HFFc6 (cell line): ENCODE measurements at places on chromosomes 7 and 10. TPM values are rescaled to one million over a fixed set of nuclear protein-coding genes. Genes with fewer than 3 reads are reported as not detected.

GRCh38 chr7:36630112-36630650 lies 94.1 kb downstream of the AOAH start:
- DNase-seq, result no peak

- DNase-seq, result no peak
These were observed 97.6 kb downstream of the TCERG1L start for GRCh38 chr10:131213741-131214505.

RSU1 gene
- 189 to 216 TPM (median 196 TPM) in 3 replicates for total RNA-seq

DNA sequence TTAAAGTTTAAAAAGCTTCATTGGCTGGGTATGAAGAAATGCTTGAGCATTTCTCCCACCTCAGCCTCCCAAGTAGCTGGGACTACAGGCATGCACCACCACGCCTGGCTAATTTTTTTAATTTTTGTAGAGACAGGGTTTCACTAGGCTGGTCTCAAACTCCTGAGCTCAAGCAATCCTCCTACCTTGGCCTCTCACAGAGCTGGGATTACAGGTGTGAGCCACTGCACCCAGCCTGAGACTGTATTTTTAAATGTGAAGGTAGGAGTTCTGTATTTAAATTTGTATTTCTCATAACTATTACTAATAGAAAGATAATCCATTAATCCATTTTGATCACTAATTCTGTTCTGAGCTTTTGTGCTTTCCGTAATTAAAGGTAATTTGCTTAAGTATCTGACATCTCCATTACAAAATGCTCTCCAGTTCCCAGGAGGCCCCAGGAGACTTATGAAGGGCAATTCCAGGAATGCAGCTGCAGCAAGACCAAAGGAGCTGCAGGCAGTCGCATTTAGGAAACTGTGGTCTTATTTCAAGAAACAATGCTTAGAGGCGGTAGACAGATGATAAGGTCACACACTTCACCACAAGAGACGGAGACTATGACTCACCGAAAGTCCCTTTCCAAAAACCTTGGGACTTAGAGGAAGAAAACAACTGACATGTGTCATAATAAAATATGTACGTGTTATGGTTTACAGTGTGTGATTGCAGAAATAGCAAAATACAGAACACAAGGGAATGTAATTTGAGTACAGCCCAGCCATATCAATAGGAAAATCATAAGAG lies 23.3 kb downstream of the YAE1 start:
- peak; percentile 78 for DNase-seq

DNA sequence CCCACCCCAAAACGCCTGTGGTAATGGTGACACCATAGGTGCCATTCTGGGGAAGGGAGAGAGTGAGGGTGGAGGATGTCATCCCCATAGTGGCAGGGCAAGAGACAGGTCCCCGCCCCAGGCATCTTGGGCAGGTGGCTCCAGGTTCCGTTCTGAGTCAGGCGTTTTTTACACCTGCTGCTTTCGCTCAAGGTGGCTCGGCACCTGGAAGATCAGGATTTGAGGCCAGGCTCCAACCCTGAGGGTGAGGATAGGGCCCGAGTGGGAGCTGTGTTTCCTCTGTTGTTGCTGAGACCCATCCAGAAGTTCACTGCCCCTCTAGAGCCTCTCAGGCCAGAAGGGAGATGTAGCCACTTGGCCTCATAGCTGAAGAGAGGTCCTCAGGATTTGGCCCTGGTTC lies 36.6 kb upstream of the DUSP5 start:
- DNase-seq, result no peak

LIPJ gene
- not detected in 3 replicates for total RNA-seq

C10orf143 gene
- 1.9 to 3.9 TPM (median 3.1 TPM) in 3 replicates for total RNA-seq

DNA sequence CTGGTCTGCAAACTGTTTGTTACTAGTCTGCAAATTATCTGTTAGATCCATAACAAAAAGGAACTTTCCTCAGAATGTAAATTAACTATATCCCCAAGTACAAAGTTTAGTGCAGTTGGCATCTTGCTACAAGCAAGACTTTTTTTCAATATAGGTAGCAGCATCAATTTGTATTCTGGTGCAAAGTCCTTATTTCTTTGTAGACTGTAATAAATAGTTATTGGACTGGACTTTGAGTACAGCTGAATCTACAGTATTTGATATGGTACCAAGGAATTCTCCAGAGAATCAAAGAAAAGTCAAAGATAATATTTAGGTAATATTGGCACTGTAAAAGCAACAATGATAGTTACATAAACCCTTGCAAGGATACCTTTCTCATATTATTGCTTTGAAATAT lies 89.6 kb downstream of the EXOC6 start:
- no peak for DNase-seq

RAMP3 gene
- not detected in 3 replicates for total RNA-seq

DNA sequence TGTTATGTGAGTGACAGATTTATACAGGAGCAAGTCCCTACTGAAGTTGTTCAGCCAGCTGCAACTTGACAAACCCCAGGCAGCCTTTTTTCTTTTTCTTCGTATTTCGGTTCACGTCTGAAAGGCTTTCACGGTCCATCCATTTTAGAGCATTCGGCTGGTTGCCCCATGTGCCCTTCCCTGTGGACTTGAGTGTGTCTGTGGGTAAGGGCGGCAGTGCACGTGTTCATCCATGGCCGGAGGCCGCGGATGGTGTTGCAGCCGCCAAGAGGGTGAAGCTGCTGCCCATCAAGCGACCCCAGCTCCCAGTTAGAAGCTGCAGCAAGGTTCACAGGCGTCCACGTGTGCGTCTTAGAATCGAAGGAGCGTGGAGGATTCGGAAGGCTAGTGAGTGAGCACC lies 35.9 kb downstream of the PPP2R2D start:
- DNase-seq, result no peak

DNA sequence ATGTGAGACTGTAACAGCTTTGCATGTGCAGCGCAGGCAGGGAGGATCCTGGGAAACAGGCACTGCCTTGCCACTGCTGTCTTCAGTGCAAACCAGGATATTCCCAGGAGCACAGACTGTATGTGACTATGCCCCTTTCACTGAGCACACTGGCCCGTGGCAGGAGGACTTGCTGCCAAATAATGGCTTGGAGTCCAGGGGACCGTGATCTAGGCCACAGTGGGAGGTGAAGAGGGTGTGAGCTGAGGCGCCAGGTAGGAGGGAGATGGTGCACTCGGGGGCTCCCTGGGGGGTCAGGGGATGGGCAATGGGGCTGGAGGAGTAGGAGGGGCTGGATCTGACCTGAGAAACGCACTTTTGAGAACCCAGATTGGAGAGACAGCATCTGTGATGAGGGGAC lies 193.4 kb upstream of the ZNF32 start:
- DNase-seq, result no peak

DNA sequence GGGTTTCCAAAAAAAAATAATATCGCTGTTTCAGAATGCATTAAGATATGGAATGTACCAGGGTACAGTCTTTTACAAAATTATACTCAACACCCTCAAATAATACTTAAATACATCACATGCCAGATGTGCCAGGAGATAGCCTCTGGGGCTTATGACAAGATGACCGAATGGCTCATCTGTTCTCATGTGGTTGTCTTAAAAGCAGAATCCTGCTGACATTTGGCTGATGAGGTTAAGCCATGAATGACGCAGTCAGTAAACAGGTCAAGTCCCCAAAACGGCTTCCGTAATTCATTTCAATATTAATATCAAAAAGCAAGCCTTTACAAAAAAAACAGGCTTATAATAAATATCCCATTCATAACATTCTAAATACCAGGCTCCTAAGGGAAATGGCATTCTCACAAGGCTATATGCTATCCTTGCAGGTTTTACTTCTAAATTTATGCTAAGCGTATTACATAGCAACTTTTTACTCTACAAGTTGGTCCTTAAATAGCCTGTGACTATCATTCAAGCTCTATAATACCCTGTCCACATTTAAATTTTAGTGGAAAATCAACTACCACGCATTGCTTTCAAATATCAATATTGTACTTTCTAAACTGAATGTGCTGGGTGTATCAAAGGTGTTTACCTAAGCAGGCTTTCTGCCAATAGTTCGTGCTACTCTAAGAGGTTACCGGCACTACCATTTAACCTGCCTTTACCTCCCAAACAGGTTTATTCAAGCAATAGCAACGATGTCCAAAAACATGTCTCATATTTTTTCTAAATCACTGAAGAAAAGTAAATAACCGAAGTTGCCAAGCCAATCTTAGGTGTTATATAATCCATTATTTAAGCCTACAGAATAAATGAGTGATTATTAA lies 15.6 kb downstream of the SMURF1 start:
- no peak for DNase-seq

TYW1B gene
- total RNA-seq, result 3.2 to 4.4 TPM (median 3.7 TPM) in 3 replicates

DNA sequence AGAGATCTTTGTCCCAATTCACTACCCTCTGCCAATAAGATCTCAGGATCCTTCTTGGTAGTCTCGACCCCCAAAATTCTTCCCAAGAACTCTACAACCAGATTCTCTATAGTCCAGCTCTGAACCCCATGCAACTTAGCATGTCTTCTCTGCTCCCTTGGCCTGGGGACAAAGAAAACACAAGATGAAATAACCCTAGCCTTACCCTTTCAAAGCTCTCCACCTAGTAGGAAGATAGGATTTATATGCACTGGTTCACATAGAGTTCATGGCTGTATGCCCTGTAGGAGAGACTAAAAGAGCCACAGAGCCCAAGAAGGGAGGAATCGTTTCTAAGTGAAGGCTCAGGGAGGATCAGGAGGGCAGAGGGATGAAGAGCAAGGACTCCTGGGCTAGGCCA lies 96.1 kb downstream of the PPP1R3C start:
- no peak for DNase-seq

DNA sequence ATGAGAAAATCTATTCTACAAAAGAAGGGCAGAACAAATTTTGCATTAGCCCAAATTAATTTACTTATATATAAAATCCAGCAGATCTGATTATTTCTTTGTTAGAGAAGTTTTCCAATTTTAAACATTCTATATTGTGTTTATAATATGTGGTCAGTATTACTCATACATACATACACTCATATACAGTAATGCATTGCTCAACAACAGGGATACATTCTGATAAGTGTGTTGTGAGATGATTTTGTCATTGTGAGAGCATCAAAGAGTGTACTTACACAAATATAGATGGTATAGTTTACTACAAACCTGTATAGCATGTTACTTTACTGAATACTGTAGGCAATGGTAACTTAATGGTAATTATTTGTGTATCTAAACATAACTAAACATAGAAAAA lies 239.6 kb upstream of the ETV1 start:
- DNase-seq, result no peak

- no peak for DNase-seq
These were observed 48.5 kb upstream of the LEP start for GRCh38 chr7:128192497-128193142.

NOM1 gene
- total RNA-seq, result 14.7 to 19.3 TPM (median 17.6 TPM) in 3 replicates

- DNase-seq, result no peak
These were observed 142.7 kb downstream of the ELFN1 start for GRCh38 chr7:1812509-1813393.

DNA sequence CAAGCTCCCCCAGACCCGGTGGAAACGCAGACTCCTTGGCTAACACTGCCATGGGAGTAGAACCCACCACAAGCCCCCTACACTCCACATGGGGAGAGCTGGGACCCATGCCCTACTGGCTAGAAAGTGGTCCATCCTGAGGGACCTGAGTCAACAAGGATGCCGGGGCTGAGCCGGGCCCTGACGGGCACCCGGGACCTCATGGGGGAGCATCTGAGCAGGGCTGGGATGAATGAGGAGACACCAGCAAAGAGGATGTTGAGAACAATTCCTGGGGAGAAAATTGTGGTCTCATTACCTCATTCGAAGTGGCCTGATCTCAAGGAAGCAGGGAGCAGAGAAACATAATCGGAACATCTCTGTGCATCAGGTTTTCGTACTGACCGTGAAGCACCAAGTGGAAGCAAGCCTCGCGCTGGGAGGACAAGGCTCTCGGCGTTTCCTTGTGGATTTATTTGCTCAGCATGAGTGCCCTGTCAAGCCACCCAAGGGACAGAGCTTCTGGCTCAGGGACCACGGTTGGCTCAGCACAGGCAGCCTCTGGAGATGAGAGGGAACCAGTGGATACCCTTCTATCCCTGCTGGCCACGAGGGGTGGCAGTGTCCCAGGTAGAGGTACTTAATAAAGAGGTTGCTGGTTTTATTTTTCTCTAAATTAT lies 132.2 kb upstream of the FAM20C start:
- DNase-seq, result no peak

GRCh38 chr10:94239696-94240095 lies 123.0 kb downstream of the NOC3L start:
- no peak for DNase-seq

CPVL gene
- not detected in 3 replicates for total RNA-seq

SLC26A3 gene
- total RNA-seq, result not detected in 3 replicates
